IMR-90 (cell line): ENCODE measurements at places on chromosomes 16 and 17.

DNA sequence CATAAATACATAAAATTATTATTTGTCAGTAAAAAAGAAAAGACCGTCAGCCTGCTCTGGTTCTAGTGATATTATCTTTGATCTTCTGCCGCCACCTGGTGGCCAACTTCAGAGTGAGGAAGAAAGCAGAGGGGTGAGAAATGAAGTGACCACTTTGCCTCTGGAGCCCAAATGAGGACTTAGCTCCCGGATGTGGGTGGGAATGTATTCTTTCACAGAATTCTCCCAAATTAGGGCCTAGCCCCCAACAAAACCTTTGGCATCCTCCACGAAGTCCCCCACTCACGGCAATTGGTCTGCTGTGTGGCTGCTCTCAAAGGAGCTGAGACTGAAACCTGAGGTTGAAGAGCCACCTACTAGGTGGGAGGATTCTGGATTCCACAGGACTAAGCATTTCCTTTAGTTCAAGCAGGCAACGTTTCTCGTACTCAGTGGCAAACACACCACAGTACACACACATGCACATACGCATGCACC is 4.9 kb upstream of the ZNF267 start:
- DNase-seq = peak; percentile 72

GRCh38 chr17:16906680-16907079 is 65.2 kb downstream of the TNFRSF13B start:
- peak; percentile 19 for DNase-seq

GRCh38 chr17:28527181-28527681 is 21.1 kb downstream of the FOXN1 start:
- DNase-seq = no peak

- no peak for DNase-seq
Measured at GRCh38 chr17:73203788-73204479, 11.1 kb downstream of the COG1 start.

DNA sequence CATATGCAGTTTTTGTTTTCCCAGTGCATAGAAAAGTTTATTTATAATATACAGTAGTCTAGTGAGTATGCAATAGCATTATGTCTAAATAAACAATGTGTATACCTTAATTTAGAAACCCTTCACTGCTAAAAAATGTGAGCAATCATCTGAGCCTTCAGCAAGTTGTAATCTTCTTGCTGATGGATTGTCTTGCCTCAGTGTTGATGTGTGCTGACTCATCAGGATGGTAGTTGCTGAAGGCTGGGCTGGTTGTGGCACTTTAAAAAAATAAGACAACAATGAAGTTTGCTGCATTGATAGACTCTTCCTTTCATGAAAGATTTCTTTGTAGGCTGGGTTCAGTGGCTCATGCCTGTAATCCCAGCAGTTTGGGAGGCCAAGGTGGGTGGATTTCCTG is 13.9 kb upstream of the CAPNS2 start:
- peak; percentile 69 for DNase-seq

GRCh38 chr17:63785556-63785955 is 11.6 kb downstream of the DDX42 start:
- peak; percentile 78 for DNase-seq

GRCh38 chr17:81828656-81829055 is 4.4 kb downstream of the MCRIP1 start:
- no peak for DNase-seq

DNA sequence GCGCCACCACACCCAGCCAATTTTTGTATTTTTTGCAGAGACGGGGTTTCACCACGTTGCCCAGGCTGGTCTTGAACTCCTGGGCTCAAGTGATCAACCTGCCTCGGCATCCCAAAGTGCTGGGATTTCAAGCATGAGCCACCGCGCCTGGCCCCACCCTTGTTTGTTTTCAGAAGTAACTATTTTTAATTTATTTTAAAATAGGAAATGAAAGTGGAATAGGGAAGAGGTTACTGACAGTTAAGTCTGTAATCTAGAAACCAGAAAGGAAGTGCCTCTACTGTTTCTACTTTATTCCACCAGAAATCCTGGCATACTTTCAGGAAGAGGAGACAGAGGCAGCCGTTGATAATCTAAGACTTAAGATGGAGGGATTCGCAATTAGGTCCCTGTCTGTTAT is 225.6 kb downstream of the TANC2 start:
- DNase-seq = no peak

- DNase-seq = no peak
Measured at GRCh38 chr16:56876048-56876447, 11.0 kb downstream of the SLC12A3 start.

GRCh38 chr17:18160128-18160856 is 23.3 kb upstream of the ALKBH5 start:
- DNase-seq = no peak
